NCI-H1092 treated with DMSO at 0.1 percent for 48 hours (cell line): ENCODE measurements at places on chromosomes 6 and 20.
A peak's percentile ranks its signal among the peaks of the same experiment; 100 is the strongest.

- no peak for DNase-seq
These were observed 119.0 kb upstream of the SGK1 start for GRCh38 chr6:134436950-134437349.

- DNase-seq = no peak
These were observed 945.8 kb upstream of the ADGRB3 start for GRCh38 chr6:67689329-67689728.

- DNase-seq = peak; percentile 37
These were observed 5.2 kb downstream of the SIRPA start for GRCh38 chr20:1900321-1900801.

GRCh38 chr6:126957721-126958120 is 160.8 kb upstream of the RSPO3 start:
- no peak for DNase-seq

- no peak for DNase-seq
These were observed 52.6 kb downstream of the COL11A2 start for GRCh38 chr6:33139596-33140206.

GRCh38 chr6:3857468-3858456 is 8.6 kb downstream of the FAM50B start:
- DNase-seq = no peak

DNA sequence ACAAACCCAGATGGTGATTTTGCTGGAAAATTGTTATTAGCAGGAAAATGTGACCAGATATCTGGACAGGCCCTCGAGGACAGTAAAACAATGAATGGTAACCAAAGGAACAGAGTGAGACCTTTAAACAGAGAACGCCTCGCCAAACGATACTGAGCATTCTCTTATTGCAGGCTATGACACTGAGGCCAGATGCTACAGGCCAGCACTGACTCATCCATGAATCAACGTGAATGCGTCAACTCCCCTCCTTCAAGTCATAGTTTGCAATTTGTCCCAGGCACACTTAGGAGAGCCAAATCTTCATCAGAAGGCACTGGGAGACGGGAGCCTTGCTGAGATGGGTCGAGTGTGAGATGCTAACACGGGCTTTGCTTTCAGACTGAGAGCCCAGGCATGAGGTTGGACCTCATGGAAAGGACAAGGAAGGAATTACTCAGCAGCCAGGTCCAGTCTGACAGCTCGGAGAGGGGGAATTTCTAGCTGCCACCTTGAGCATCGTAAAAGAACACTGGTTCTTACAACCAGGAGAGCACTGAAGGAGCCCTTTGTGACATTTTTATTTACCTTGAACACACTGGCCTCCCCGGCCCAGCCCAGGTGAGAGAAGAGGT is 60.7 kb downstream of the BMP7 start:
- no peak for DNase-seq
